ENCODE measurements at places on chromosomes 7 and 10. TPM values are rescaled to one million over a fixed set of nuclear protein-coding genes. Genes with fewer than 3 reads are reported as not detected.

- H3K27me3 ChIP-seq = no peaks in the 10 kb centered on the region
- H3K4me1 ChIP-seq = peaks cover 7% of the 10 kb centered on the region
- no peak overlapping the region for H3K4me3 ChIP-seq
- no peak for DNase-seq
- H3K27ac ChIP-seq = no peak overlapping the region
Observed at GRCh38 chr7:46565253-46566096, 644.4 kb upstream of the IGFBP3 start.

GRCh38 chr7:106216923-106217542 lies 67.8 kb downstream of the NAMPT start:
- DNase-seq = no peak
- H3K36me3 ChIP-seq = peaks cover 2% of the 10 kb centered on the region

Gene PALD1
- 14.1 TPM for total RNA-seq

Gene ZNF107
- 18.8 TPM for total RNA-seq

- DNase-seq = no peak
- no peaks in the 10 kb centered on the region for H3K4me1 ChIP-seq
- H3K27ac ChIP-seq = no peak overlapping the region
- H3K4me3 ChIP-seq = no peak overlapping the region
- no peaks in the 10 kb centered on the region for H3K27me3 ChIP-seq
Observed at GRCh38 chr10:31262672-31263071, 56.3 kb upstream of the ZEB1 start.

GRCh38 chr7:117188376-117188775 lies 134.5 kb downstream of the WNT2 start:
- no peak overlapping the region for H3K4me3 ChIP-seq
- H3K27ac ChIP-seq = no peak overlapping the region
- H3K36me3 ChIP-seq = peaks cover 4% of the 10 kb centered on the region
- H3K4me1 ChIP-seq = no peaks in the 10 kb centered on the region

GRCh38 chr7:153043440-153043839 lies 283.9 kb downstream of the ACTR3B start:
- H3K27ac ChIP-seq = no peak overlapping the region
- no peaks in the 10 kb centered on the region for H3K36me3 ChIP-seq
- H3K27me3 ChIP-seq = no peaks in the 10 kb centered on the region

- H3K36me3 ChIP-seq = no peaks in the 10 kb centered on the region
- DNase-seq = no peak
- no peak overlapping the region for H3K4me3 ChIP-seq
- no peak overlapping the region for H3K27ac ChIP-seq
- no peaks in the 10 kb centered on the region for H3K27me3 ChIP-seq
Observed at GRCh38 chr10:36066850-36067249, 424.8 kb upstream of the FZD8 start.

DNA sequence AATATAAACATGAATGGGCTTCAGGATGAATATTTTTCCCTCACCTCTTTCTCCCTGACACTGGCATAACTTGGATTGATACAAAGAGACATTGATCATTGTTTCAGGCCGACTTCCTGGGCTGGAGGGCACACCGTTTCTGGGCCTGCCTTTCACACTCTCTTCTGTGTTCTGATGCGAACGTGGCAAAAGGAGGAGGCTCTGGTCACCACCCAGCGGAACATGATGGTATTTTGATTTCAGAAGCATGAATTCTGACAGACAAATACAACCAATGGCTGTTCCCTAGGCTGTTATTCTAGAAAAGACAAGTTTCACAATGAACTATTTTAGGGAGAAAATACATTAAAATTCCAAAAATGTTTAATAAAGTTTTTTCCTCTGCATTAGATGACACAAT lies 534.5 kb upstream of the MKI67 start:
- DNase-seq = no peak
- peak overlapping the region; percentile 91 for H3K27ac ChIP-seq
- no peak overlapping the region for H3K4me3 ChIP-seq
- H3K4me1 ChIP-seq = peaks cover 11% of the 10 kb centered on the region
- H3K36me3 ChIP-seq = peaks cover 3% of the 10 kb centered on the region

Gene TEX47
- not detected for total RNA-seq

DNA sequence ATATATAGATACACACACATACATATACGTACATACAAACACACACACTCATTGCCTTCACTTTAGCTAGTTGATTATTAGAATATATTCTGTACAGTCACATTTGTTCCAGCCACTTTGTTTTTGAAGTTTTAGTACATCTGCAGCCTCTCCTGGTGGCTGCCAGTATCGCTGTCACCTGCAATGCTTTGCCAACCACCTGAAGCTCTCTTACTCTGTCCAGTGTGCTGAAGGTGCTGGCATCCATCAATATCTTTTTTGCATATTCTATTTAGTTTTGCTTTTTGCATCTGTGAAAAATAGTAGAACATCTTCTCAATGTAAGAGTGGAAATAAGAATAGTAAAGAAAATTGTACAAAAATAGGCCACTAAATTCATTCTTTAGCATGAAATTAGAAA lies 388.6 kb downstream of the EXOC4 start:
- peaks cover 4% of the 10 kb centered on the region for H3K4me1 ChIP-seq
- no peaks in the 10 kb centered on the region for H3K27me3 ChIP-seq
- H3K36me3 ChIP-seq = peaks cover 15% of the 10 kb centered on the region
- DNase-seq = no peak
- no peak overlapping the region for H3K4me3 ChIP-seq

Gene ELAPOR2
- total RNA-seq = 42.2 TPM

- H3K4me3 ChIP-seq = no peak overlapping the region
- no peak for DNase-seq
- H3K27me3 ChIP-seq = no peaks in the 10 kb centered on the region
- H3K4me1 ChIP-seq = peaks cover 36% of the 10 kb centered on the region
- no peaks in the 10 kb centered on the region for H3K36me3 ChIP-seq
- H3K27ac ChIP-seq = no peak overlapping the region
Observed at GRCh38 chr10:78210548-78210947, 176.9 kb downstream of the RPS24 start.

Gene SERPINE1
- not detected for total RNA-seq

Gene ZRANB1
- total RNA-seq = 22.6 TPM

GRCh38 chr10:30197186-30197585 lies 137.8 kb upstream of the JCAD start:
- peak overlapping the region; percentile 58 for H3K27ac ChIP-seq
- no peaks in the 10 kb centered on the region for H3K27me3 ChIP-seq
- H3K4me1 ChIP-seq = peaks cover 18% of the 10 kb centered on the region
- DNase-seq = no peak

GRCh38 chr7:137681657-137682562 lies 164.9 kb downstream of the DGKI start:
- no peak overlapping the region for H3K27ac ChIP-seq
- H3K4me3 ChIP-seq = no peak overlapping the region
- no peaks in the 10 kb centered on the region for H3K36me3 ChIP-seq
- no peak for DNase-seq
- H3K27me3 ChIP-seq = no peaks in the 10 kb centered on the region

- H3K27ac ChIP-seq = no peak overlapping the region
- peaks cover 37% of the 10 kb centered on the region for H3K36me3 ChIP-seq
- peaks cover 10% of the 10 kb centered on the region for H3K4me1 ChIP-seq
- DNase-seq = no peak
- no peaks in the 10 kb centered on the region for H3K27me3 ChIP-seq
- no peak overlapping the region for H3K4me3 ChIP-seq
Observed at GRCh38 chr7:140342727-140343514, 55.4 kb downstream of the SLC37A3 start.

- DNase-seq = no peak
- peaks cover 4% of the 10 kb centered on the region for H3K36me3 ChIP-seq
- peaks cover 16% of the 10 kb centered on the region for H3K4me1 ChIP-seq
- H3K27me3 ChIP-seq = no peaks in the 10 kb centered on the region
- no peak overlapping the region for H3K27ac ChIP-seq
- no peak overlapping the region for H3K4me3 ChIP-seq
Observed at GRCh38 chr10:30709229-30709628, 79.7 kb upstream of the LYZL2 start.

Gene ZNF736
- total RNA-seq = not detected

Gene DLG5
- total RNA-seq = 82.2 TPM

DNA sequence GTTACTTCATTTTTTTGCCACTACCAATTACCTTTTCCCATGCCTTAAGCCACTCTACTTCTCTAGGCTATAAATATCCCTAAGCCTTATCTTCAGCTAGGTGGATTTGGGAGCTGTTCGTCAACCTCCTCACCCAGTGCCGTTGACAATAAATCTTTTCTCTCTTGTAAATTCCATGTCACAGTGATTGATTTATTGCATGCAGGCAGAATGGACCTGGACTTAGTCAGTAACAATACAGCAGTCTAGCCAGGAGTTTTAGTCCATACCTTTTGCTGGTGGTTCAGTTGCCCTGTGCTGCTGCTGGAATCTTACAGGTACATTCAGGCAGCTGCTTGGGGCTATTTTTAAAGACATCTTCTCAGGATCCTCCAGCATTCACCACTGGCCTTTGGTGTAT lies 350.5 kb upstream of the NRG3 start:
- H3K4me1 ChIP-seq = no peaks in the 10 kb centered on the region
- no peak for DNase-seq
- no peak overlapping the region for H3K4me3 ChIP-seq
- no peak overlapping the region for H3K27ac ChIP-seq
- H3K36me3 ChIP-seq = peaks cover 2% of the 10 kb centered on the region
- H3K27me3 ChIP-seq = no peaks in the 10 kb centered on the region

DNA sequence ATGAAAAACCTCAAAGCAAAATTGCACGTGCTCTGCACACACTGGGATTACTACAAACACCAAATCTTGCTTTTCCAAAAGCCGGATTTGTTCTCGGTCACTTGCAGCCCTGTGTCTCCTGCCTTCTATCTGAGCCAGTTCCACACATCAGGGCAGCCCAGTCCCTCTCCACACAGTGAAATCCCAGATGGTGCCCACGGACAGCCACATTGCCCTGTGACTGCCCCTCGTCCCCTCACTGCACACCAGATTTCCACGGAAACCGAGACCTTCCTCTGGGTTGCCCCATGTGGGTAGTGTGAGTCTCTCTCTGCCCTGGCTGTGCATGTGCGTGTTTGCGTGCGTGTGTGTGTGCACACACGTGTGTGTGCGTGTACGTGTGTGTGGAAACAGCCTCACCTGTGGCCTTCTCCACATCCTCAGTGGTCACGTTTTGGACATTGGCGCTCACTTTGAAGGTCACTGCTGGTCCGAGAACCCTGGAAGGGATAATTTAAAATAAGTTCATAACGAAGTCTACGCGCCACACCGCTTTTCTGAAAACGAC lies 506.7 kb downstream of the PTPRN2 start:
- no peak for DNase-seq
- H3K27me3 ChIP-seq = no peaks in the 10 kb centered on the region
- H3K27ac ChIP-seq = no peak overlapping the region
- peaks cover 4% of the 10 kb centered on the region for H3K36me3 ChIP-seq

Gene GPR37
- total RNA-seq = 6.0 TPM

- H3K27ac ChIP-seq = peak overlapping the region; percentile 3
- peak; percentile 28 for DNase-seq
- no peaks in the 10 kb centered on the region for H3K36me3 ChIP-seq
- H3K4me1 ChIP-seq = peaks cover 23% of the 10 kb centered on the region
- no peaks in the 10 kb centered on the region for H3K27me3 ChIP-seq
- peak overlapping the region; percentile 10 for H3K4me3 ChIP-seq
Observed at GRCh38 chr7:108246227-108246837, 116.2 kb upstream of the LAMB4 start.

Gene CLDN4
- 0.47 TPM for total RNA-seq

Gene LRMDA
- 0.98 TPM for total RNA-seq

GRCh38 chr10:3775696-3776551 lies 9.1 kb downstream of the KLF6 start:
- H3K36me3 ChIP-seq = peaks cover 35% of the 10 kb centered on the region
- H3K27me3 ChIP-seq = no peaks in the 10 kb centered on the region
- no peak for DNase-seq
- peak overlapping the region; percentile 35 for H3K27ac ChIP-seq
- H3K4me3 ChIP-seq = peak overlapping the region; percentile 29

Gene CACNB2
- 2.2 TPM for total RNA-seq

DNA sequence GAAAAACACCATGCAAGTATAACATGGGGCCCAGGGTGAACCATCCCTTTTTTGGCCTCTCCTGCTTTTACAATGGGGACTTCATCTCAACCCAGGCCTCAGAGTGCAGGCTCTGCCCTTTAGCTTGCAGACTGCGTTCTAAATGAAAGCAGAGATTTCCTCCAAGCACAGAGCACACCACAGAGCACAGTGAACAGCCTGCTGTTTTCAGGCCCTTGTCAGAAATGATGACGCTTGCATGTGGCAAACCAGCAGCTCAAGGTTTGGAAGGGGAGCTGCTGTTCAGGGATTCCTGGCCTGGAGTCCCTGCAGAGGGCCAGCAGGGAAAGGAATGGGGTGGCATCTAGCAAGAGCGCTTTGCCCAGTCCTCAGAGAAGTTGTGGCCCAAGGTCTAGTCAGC lies 167.3 kb upstream of the CDCA7L start:
- H3K36me3 ChIP-seq = no peaks in the 10 kb centered on the region
- no peak for DNase-seq
- peaks cover 30% of the 10 kb centered on the region for H3K4me1 ChIP-seq
- no peak overlapping the region for H3K27ac ChIP-seq
- H3K27me3 ChIP-seq = no peaks in the 10 kb centered on the region

GRCh38 chr10:79982362-79982800 lies 33.5 kb upstream of the SFTPD start:
- peaks cover 6% of the 10 kb centered on the region for H3K4me1 ChIP-seq
- H3K36me3 ChIP-seq = no peaks in the 10 kb centered on the region
- H3K4me3 ChIP-seq = peak overlapping the region; percentile 59
- H3K27ac ChIP-seq = no peak overlapping the region
- peaks cover 86% of the 10 kb centered on the region for H3K27me3 ChIP-seq

Gene VCL
- 64.6 TPM for total RNA-seq

Gene OR2A1
- 0.19 TPM for total RNA-seq

Gene NPVF
- total RNA-seq = not detected

DNA sequence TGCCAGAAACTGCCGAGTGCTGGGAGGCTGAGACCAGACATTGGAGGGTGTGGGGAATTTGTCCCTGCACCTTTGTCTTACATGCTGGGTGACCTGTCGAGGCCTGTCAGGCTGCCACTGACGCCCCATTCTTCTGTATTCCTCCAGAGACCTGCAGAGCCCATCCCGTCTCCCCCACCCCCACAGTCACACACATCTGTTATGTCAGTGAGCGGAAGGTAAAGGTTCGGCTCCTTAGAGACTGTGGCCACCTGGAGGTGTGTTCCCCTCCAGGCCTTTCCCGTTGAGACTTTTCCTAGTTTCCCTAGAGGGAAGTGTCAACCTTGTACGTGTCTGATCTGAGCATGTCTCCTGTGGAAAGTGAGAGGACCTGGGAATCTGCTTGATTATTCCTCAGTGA lies 84.5 kb downstream of the ATXN7L1 start:
- peaks cover 7% of the 10 kb centered on the region for H3K4me1 ChIP-seq
- no peak for DNase-seq
- peaks cover 7% of the 10 kb centered on the region for H3K36me3 ChIP-seq
- H3K27me3 ChIP-seq = no peaks in the 10 kb centered on the region
- no peak overlapping the region for H3K27ac ChIP-seq
